ENCODE measurements at places on chromosomes 12 and 14.

DNA sequence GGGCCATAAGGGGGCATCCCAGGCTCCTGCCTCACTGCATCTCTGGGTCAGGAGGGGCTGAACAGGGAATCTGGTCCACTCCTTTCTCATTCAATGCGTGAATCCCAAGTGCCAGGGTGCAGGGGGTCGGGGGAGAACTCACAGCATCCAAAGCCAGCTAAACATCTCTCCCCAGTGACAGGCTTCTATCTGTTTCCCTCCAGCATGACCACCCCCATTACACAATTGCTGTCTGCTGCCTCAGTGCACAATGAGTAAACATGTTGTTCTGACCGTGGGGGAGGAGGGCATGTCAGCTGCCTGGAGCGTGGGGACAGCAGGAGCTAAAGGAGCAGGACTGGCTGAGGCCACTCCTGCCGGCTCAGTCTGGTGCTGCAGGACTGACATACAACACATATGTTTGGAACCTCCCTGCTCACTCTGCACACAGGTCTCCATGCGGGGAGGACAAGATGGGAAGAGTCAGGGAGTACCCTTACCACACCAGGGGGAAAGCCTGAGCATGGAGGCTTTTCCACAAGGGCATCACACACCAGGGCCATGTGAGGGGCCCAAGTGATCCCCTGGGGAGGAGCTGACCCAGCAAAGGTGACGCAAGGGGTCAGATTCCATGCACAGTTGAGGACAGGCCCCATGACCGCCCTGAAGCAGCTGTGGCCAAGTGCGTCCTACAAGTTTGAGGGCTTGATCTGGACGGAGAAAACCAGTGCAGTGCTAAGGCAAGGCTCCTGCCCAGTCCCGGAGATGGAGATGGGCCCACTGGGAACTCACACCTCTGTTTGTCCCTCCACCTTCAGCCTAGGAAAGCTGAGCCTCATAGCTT is 1.4 kb downstream of the TNS2 start:
- DNase-seq: no peak

GRCh38 chr14:65461730-65462129 is 49.2 kb downstream of the FUT8 start:
- no peak for DNase-seq

- no peak for DNase-seq
Measured at GRCh38 chr14:85453401-85454225, 76.3 kb upstream of the FLRT2 start.

- DNase-seq: no peak
Measured at GRCh38 chr14:21656980-21657379, 3.3 kb downstream of the OR4E2 start.

DNA sequence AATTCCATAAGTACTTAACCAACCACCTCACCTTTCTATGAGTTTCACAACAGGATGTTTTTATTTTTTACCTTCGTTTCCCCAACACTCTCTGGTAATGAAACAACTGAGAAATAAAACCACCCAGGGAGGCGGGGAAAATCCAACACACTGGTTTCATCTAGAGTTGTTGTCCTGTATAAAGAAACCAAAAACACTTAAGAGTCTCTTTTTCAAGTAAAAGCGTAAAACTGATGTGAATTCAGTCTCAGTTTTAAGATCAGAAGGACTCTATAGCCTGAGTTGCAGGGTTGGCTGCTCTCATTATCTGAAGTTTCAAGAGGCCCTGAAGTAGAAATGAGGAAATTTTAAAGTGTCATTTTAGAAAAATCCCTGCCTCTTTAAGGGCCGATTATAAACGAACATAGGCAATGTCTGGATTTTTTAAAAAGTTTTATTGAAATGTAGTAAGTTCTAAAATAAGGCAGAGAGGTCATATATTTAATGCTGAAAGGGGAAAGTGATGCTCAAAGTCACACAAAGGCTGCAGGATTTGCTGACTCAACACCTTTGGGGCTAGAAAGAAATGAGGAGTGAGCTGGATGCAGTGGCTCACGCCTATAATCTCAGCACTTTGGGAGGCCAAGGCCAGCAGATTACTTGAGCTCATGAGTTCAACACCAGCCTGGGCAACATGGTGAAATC is 27.2 kb downstream of the HIGD1C start:
- no peak for DNase-seq

GRCh38 chr12:96571101-96571862 is 81.9 kb downstream of the CFAP54 start:
- DNase-seq: no peak

DNA sequence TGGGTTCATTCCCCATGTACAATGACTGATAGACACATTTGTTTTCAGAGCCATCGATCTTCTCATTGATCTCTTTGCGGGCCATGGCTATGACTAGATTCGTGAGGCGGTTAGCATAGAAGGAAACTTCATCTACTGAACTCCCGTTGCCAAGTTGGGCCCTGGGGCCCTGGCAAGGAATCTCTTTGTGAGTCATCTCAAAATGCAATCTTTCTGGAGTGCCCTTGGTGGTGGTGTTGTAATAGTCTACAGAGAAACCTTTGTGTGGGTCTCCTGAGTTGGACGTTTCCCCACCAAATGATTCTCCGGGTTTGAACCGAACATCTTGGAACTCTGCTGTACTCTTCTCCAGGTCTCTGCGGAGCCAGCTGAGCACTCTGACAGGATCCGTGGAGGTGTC is 20.4 kb downstream of the AKAP3 start:
- no peak for DNase-seq

- DNase-seq: no peak
Measured at GRCh38 chr12:31876568-31877424, 82.4 kb upstream of the RESF1 start.

DNA sequence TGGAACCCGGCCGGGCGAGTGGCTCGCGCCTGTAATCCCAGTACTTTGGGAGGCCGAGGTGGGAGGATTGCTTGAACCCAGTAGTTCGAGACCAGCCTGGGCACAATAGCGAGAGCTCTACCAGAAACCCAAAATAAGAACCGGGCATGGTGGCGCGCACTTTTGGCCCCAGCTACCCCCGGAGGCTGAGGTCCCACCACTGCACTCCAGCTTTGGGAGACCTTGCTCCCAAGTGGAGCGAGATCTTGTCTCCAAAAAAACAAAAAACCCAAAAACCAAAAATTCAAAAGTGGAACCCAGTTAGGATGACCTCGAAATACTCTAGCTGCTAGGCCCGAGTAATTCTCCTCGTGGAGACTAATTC is 769 bp upstream of the VTI1B start:
- DNase-seq: no peak

DNA sequence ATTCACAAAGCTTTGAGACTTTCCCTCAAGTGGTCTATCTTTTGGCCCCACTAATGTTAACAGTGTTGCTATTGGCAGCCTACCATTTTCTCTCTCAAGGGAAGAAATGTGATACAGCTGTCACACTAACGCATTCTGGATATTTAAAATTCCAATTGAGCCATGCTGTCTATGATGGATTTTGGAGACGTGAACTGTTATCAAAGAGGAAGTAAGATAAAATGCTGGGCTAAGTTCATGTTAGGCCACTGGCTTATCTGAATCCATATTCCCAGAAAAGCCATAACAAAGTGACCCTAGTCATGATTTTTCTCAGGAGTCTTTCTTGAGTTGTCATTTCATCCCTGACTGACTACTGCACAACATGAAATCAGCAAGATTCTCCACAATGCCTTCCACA is 200.2 kb downstream of the PHLDA1 start:
- DNase-seq: no peak

DNA sequence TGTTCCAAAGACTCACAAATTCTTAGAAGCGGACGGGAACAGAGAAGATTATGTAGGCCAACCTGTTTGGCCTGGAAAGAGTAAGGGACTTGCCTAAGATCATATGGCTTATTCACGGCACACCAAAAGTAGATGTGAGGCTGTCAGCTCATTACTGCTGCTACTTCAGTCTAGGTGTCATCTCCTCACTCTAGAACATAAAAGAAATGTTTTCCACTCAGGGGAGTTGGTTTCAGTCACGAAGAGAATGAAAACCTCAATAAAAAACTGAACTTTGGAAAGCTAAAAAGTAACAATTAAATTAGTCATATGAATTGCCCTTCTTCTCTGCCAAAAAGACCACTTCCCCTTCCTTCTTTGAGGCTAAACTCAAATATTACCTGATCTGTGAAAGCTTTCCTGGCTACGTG is 658 bp upstream of the CEP128 start:
- DNase-seq: no peak

DNA sequence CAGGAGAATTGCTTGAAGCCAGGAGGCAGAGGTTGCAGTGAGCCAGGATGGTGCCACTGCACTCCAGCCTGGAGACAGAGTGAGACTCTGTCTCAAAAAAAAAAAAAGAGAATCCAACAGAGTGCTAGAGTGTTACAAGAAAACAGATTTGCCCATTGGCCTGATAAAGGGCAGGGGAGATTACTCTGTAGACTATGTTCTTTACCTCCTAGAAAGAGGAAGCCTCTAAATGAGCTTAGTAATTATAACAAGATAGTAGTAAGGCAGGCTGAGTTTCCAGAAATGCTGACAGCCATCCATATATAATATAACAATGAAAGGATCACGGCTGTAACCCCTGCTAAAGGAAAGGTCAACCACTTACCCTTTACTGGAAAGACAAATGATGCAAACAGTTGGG is 24.4 kb downstream of the AK7 start:
- DNase-seq: no peak

DNA sequence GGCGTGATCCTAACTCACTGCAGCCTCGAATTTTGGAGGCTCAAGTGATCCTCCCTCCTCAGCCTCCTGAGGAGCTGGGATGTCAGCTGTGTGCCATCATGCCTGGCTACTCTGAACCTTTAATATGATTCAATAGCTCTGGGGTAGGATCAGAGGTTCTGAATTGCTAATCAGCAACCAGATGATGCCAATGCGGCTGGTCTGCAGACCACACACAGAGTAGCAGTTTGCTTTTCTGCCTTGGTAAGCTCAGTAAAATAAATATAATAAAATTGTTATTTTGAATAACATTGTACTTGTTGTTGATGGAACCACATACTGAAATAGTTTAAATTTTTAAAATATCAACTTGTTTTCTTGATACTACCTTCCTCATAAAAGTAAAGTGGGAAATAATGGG is 86.6 kb downstream of the NTN4 start:
- DNase-seq: no peak

- no peak for DNase-seq
Measured at GRCh38 chr14:98594156-98594555, 677.8 kb downstream of the BCL11B start.

- no peak for DNase-seq
Measured at GRCh38 chr12:113257564-113257963, 36.3 kb downstream of the TPCN1 start.

DNA sequence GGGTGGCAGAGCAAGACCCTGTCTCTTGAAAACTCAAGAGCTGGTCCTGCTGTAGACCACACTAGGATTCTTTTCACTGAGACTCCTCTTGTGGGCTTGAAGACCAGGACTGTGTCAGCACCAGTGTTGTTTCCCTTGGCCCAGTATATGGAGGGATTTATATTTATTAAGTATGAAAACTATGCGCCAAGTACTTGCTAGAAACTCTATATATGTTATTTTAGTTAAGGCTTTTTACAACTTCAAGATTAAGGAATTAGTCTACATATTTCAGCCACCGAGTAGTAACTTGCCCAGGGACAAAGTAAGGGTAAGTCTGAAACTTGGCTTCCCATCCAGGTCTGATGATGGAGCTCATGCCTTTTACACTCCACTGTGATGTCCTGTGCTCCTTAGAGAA is 488.4 kb downstream of the PCNX1 start:
- DNase-seq: no peak

DNA sequence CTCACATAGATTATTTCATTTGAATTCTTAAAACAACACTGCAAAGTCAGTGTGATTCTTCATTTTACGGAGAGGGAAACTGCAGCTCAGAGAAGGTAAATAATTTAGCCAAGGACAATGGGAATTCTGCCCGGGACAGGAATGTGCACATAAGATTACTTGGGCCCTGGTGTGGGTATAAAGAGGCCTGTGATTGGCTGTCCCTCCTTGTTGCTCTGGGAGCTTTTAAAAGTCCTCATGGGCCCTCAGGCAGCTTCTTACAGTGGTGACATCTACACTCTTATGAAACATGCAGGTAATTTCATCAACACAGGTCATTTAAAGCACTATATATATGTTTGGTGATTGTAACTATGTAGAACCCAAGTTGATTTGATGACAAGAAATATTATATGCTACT is 100.3 kb downstream of the ESR2 start:
- DNase-seq: no peak

DNA sequence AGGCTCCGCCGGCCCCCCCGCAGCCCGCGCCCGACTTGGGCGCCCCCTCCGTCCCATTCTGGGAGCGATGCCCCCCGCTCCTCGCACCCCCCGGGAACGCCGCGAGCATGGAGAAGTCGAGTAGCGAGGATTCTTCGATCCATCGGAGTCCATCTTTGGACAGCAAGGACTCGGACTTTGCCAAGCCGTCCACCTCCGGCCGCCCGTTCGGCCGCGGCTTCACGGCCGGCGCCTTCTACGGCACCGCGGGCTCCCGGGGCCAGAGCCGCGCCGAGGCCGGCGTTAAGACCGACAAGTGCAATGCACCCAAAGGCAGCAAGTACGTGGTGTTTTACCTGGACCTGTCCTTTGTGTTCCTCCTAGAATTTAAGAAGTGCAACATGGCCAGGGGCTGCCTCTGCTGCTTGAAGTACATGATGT is 123.6 kb downstream of the TSPAN9 start:
- no peak for DNase-seq

- no peak for DNase-seq
Measured at GRCh38 chr14:54338696-54339317, 58.0 kb upstream of the CDKN3 start.

- no peak for DNase-seq
Measured at GRCh38 chr14:85281921-85282320, 248.0 kb upstream of the FLRT2 start.

GRCh38 chr14:59464486-59465315 is 479 bp downstream of the GPR135 start:
- peak; percentile 16 for DNase-seq

DNA sequence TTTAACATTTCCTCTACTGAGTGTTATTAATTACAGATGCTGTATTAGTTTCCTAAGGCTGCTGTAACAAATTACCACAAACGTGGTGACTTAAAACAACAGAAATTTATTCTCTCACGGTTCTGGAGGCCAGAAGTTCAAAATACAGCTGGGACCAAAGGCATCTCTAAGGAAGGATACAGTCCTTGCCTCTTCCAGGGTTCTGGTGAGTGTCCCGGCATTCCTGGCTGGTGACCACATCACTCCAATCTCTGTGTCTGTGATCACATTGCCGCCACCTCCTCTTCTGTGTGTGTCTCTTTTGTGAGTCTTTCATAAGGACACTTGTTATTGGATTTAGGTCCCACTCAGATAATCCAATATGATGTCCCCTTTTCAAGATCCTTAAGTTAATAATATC is 85.1 kb upstream of the CCDC198 start:
- no peak for DNase-seq

GRCh38 chr12:57058454-57058853 is 8.5 kb upstream of the MYO1A start:
- no peak for DNase-seq
